ENCODE measurements at places on chromosomes 1 and 21. TPM values are rescaled to one million over a fixed set of nuclear protein-coding genes. Genes with fewer than 3 reads are reported as not detected.

GRCh38 chr1:196209265-196209664 is 399.0 kb downstream of the KCNT2 start:
- DNase-seq: no peak
- H3K4me1 ChIP-seq: no peaks in the 10 kb centered on the region
- no peak overlapping the region for H3K27ac ChIP-seq
- no peaks in the 10 kb centered on the region for H3K27me3 ChIP-seq
- H3K4me3 ChIP-seq: no peak overlapping the region

DNA sequence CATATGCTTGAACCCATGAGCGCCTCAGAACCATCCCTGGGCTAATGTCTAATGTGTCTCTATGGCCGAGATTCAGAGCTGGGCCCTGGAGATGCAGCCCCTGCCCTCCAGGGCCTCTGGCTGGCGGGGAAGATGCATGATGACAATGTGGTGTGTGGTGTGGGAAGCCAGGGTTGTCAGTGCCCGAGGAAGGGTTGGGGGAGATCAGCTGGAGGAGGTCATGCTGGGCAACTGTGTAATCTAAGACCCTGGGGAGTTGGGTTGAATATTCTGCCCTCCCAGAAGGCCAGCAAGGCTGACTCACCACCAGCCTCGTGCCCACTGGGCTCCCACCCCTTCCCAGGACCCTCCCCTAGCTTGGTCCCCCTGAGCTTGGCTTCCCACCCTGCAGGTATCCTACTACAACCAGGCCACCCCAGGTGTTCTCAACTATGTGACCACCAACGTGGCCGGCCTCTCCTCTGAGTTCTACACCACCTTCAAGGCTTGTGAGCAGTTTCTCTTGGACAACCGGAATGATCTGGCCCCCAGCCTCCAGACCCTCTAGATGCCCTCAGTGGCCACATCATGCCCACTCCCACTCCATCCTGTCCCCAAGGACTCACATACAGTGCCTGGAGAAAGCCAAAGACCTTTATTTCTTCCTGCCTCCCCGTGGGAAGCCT is 14.6 kb downstream of the FAM151A start:
- H3K4me1 ChIP-seq: no peaks in the 10 kb centered on the region
- no peaks in the 10 kb centered on the region for H3K27me3 ChIP-seq
- H3K27ac ChIP-seq: no peak overlapping the region
- H3K4me3 ChIP-seq: no peak overlapping the region
- no peak for DNase-seq

- H3K36me3 ChIP-seq: no peaks in the 10 kb centered on the region
- peak overlapping the region; percentile 72 for H3K27ac ChIP-seq
- no peak overlapping the region for H3K4me3 ChIP-seq
- peaks cover 27% of the 10 kb centered on the region for H3K4me1 ChIP-seq
- no peaks in the 10 kb centered on the region for H3K27me3 ChIP-seq
Observed at GRCh38 chr1:180515857-180516388, 13.5 kb upstream of the ACBD6 start.

DNA sequence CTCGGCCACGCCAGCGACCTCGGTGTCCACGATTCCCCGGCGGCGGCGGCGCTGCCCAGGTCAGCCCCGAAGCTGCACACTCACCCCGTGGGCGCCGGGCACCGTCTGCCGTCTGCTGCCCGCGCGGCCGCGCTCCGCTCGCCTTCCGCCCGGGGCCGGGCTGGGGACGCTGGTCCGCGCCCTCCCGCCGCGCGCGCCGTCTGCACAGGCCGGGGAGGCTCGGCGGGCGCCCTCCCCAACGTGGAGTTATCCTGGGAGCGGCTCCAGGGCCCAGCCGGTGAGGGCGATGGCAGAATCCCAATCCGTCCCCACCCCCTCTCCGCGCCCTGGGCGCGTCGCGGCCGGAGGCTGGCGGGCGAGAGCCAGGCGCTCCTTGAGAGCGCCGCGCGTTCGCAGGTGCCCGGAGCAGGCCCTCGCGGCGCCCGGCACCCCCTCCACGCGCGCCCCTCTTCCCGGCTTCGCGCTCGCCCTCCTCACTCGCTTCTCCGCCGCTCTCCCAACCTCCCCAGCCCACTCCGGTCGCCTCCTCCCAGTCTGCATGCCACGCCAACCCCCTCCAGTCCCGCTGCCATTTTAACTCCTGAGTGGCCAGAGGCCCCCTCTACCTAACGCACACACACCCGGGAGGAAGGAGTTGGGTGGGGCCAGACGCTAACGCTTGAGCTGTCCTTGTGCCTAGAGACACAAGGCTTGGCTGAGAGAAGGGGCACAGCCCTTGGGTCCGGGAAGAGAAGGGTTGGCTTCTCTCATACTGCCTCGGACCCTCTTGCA is at the start of gene LRRN2:
TSS of gene LRRN2 (minus strand) at position 503 of the 771 bp plus-strand sequence. CDS start 65,746 bp downstream, outside the sequence.
- H3K36me3 ChIP-seq: no peaks in the 10 kb centered on the region
- peak within 1 kb of the TSS; percentile 77 for H3K4me3 ChIP-seq
- no peak within 1 kb of the TSS for H3K27ac ChIP-seq
- H3K27me3 ChIP-seq: peaks cover 81% of the 10 kb centered on the region
- H3K4me1 ChIP-seq: peaks cover 11% of the 10 kb centered on the region

Gene CA6
- total RNA-seq: not detected

GRCh38 chr1:6955357-6956094 is 170.3 kb downstream of the CAMTA1 start:
- no peak for DNase-seq
- H3K27me3 ChIP-seq: peaks cover 25% of the 10 kb centered on the region
- no peaks in the 10 kb centered on the region for H3K36me3 ChIP-seq
- no peak overlapping the region for H3K27ac ChIP-seq
- peaks cover 17% of the 10 kb centered on the region for H3K4me1 ChIP-seq

DNA sequence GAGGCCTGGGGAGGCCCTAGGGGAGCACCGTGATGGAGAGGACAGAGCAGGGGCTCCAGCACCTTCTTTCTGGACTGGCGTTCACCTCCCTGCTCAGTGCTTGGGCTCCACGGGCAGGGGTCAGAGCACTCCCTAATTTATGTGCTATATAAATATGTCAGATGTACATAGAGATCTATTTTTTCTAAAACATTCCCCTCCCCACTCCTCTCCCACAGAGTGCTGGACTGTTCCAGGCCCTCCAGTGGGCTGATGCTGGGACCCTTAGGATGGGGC is 5.2 kb downstream of the ELF3 start:
- H3K27me3 ChIP-seq: no peaks in the 10 kb centered on the region
- peaks cover 12% of the 10 kb centered on the region for H3K36me3 ChIP-seq
- H3K27ac ChIP-seq: peak overlapping the region; percentile 87
- H3K4me3 ChIP-seq: peak overlapping the region; percentile 28

- no peaks in the 10 kb centered on the region for H3K4me1 ChIP-seq
- H3K4me3 ChIP-seq: no peak overlapping the region
- DNase-seq: no peak
- H3K36me3 ChIP-seq: no peaks in the 10 kb centered on the region
- H3K27me3 ChIP-seq: peaks cover 99% of the 10 kb centered on the region
Observed at GRCh38 chr1:18654599-18654998, 24.0 kb downstream of the PAX7 start.
